Left renal pelvis (tissue), 4 donors: ENCODE measurements at places on chromosomes 2 and 18.

DNA sequence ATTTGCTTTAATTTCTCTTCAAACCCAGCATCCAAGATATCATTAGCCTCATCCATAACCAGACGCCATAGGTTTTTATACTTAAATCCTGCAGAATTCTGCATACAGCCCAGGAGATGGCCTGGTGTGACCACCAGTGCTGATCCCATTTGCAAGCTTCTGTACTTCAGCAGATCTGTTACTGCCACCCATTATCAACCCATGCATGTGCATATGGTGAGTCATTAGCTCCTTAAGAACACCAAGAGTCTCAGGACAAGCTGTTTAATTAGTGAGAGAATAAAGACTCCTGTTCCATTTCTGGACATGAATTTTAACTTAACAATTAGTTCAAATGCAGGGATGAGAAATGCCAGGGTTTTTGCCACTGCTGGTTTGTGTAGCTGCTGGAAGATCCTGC is 110.7 kb upstream of the TANK start:
- no peak for DNase-seq

- DNase-seq: no peak
These were observed 2.9 kb upstream of the CASP8 start for GRCh38 chr2:201257381-201257955.

GRCh38 chr18:50374220-50374752 is 560 bp upstream of the SKA1 start:
- no peak for DNase-seq

DNA sequence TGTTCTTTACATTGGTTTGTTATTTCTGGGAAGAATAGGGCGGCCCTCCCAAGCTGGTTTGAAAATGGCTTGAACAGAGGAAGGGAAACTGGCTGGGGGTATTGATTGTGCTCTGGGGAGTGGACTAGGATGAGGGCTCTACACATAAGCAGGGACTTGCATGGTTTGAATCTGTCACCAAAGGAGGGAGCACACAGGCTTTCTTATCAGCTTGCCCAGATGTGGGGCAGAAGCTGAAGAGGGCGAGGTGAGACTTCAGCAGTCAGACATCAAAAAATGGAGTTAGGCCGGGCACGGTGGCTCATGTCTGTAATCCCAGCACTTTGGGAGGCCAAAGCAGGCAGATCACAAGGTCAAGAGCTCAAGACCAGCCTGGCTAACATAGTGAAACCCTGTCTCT is 7.2 kb upstream of the RAB12 start:
- DNase-seq: no peak

- no peak for DNase-seq
These were observed 360.2 kb downstream of the ALK start for GRCh38 chr2:29561181-29561580.

DNA sequence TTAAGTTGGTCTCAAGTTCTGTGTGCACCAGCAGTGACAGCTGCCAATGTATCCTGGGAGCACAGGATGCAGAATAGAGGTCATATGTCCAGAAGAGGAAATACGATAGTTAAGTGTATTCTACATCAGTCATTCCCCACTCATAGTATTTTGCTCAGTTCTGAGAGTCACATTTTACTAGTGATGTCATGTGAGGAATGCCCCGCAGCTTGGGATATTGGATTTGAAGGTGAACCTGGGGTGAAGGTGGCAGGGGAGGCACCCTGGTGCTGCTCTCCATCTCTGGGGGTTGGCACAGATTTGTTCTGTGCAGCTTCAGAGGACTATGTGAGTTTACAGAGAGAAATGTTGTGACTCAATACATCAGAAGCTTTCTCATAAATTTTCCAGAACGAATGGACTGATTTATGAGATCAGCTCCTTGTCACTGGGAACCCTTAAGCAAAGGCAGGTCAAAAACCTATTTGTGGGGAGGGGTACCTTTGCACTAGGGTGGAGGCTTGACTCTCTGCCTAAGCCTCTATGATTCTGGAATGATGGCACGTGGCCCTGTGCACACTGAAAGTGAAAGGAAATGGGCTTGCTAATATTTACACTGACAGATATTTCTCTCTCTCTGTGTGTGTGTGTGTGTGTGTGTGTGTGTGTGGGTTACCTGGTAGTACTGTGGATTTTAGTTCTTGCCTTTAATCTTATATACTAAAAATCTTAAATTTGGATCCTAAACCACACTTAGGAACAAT is 95.9 kb downstream of the NEB start:
- no peak for DNase-seq

DNA sequence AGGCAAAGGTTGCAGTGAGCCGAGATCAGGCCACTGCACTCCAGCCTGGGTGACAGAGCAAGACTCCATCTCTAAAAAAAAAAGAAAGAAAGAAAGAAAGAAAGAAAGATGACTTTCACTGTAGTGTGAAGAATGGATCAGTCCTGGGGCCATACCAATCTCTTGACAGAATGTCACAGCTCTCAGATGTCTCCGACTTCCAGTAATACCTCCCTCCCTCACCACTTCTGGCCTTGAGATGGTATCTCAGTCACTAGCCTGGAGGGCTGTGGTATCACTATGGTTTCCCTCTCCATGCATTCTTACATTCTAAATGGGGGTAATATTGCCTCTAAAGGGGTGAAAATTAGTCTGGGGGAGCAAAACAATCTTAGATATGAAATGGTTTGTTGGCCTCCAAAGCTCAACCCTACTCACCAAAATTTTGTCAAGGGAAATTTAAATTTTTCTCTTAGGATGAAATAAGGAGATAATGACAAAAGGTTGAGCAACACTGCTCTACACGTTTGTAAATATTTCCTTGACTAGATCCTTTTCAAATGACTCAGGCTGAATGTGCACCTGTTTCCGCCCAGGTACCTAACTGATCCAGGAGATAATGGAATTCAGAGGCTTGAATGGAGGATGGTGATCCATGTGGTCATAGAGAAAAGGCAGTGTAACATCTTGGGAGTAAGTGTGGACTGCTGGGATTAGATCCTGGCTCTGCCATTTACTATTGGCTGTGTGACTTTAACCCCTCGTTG is 19.9 kb upstream of the SPRED2 start:
- DNase-seq: no peak

DNA sequence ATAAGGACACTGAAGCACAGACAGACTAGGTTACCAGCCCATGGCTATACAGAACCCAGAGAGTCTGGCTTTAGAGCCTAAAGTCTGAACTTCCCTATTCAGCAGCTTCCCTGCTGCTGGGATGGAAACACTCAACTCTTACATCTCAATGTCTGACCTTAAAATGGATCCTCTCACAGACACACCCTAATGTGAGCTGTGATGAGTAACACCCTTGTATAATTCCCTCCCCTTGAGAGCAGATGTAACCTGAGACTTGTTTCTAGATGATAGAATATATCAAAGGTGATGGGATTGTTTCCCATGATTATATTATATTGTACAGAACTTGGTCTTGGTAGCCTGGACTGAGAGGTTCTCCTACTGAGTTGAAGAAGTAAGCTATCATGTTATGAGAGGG is 577.1 kb upstream of the KLHL29 start:
- DNase-seq: no peak

GRCh38 chr2:188189356-188189755 is 102.3 kb upstream of the GULP1 start:
- DNase-seq: no peak

GRCh38 chr2:24861500-24861899 is 58.5 kb downstream of the ADCY3 start:
- no peak for DNase-seq

DNA sequence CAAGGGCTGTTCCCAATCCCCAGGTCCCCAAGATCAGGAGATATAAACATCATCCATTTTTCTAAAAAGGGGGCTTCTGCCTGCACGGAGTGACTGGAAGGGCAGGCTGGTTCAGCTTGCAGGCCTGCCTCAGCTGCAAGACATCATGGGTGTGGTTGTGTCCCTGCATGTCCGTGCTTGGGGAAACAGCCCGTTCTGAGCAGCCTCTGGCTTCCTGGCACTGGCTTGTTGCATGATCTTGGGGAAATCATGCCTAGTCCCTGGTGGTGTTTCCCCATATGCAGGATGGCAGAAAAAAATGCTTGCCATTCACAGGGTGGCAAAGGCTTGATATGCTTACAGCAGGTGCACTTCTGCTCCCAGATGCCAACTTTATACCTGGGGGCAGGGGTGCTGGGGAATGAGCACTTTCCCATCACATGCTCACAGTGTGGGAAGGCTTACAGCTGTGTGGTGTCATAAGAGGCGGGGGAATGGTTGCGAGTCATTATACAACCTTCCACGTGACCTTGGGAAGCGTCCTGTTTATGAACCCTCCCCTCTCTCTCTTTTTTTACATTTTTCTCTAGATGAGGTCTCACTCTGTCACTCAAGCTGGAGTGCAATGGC is 7.2 kb downstream of the PCARE start:
- no peak for DNase-seq

GRCh38 chr2:105455488-105456003 is 56.7 kb upstream of the FHL2 start:
- DNase-seq: no peak

GRCh38 chr2:18474700-18475099 is 85.8 kb downstream of the RDH14 start:
- no peak for DNase-seq

DNA sequence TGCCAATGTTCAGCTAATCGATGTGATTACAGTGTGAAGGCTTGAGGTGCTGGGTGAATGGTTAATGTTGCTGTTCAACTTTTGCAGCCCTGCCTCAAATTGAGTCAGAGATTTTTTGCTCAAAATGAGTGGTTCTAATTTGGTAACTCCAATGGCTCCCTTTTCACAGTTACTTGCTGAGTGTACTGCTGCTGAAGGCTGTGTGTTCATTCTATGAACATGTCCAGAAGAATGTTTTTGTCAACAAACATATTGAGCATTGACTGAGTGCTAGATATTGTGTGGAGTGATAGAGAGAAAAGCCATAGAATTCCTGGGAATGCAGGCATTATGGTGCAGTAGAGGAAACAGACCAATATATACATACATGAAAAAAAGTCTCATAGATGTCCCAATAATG is 39.0 kb upstream of the TCF4 start:
- no peak for DNase-seq

GRCh38 chr18:66457245-66457644 is 146.6 kb downstream of the CDH19 start:
- no peak for DNase-seq

DNA sequence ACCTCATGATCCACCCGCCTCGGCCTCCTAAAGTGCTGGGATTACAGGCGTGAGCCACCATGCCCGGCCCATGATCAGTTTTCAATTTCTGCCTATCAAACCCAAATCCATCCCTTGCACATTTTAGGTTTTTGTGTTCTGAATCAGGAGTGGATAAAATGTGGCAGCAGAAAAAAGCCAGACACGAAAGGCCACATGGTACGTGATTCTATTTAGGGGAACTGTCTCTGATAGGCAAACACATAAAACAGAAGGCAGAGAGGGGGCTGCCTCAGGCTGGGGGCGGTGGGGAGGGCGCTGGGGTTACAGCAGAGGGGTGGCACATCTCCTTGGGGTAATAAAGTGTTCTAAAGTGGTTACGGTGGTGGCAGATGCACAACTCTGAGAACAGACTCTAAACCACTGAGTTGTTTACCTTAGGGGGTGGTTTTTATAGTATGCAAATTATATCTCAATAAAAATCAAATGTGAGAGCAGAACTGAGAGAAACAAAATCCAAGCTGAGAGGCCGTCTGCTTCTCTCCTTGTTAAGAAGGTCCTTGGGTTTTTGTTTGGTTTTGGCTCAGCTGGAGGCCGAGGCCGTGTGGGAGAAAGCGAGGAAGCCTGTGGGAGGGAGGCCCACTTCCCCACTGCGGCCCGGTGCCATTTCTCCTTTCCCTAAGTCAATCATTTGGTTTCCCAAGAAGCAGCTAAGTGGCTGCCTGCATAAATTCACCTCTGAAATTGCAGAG is 78.0 kb downstream of the SOWAHC start:
- no peak for DNase-seq

- no peak for DNase-seq
These were observed 805.2 kb downstream of the SLC4A3 start for GRCh38 chr2:220432645-220433044.

GRCh38 chr2:118834901-118835745 is 12.3 kb downstream of the EN1 start:
- DNase-seq: no peak

- no peak for DNase-seq
These were observed 953 bp upstream of the HNRNPA3 start for GRCh38 chr2:177211576-177212105.

GRCh38 chr2:203811491-203812221 is 55.9 kb upstream of the CTLA4 start:
- no peak for DNase-seq

- no peak for DNase-seq
These were observed 258.1 kb upstream of the RAB12 start for GRCh38 chr18:8351161-8351560.

- DNase-seq: no peak
These were observed 321.0 kb downstream of the RND3 start for GRCh38 chr2:150166313-150167051.

DNA sequence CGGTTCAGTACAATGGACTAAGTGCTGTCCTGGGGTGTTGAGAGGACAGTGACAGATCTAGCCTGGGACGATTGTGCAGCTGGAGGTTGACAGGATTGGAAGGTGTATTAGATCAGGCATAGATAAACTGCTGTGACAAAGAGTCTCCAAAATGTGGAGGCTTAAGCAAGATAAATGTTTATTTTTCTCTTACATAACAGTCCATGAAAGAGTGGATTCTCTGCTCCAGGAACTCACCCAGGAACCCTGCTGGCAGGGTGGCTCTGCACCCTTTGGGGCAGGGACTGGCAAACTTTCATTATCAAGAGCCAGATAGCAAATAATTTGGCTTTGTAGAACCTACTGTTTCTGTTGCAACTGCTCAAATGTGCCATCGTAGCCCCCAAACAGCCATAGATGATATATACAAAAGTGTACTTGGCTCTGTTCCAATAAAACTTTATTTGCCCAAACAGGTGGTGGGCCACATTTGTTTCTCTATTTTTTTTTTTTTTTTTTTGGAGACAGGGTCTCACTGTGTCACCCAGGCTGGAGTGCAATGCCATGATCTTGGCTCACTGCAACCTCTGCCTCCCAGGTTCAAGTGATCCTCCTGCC is 9.7 kb downstream of the HRH4 start:
- DNase-seq: no peak

- DNase-seq: no peak
These were observed 33.6 kb downstream of the LYPD6 start for GRCh38 chr2:149363958-149364357.

DNA sequence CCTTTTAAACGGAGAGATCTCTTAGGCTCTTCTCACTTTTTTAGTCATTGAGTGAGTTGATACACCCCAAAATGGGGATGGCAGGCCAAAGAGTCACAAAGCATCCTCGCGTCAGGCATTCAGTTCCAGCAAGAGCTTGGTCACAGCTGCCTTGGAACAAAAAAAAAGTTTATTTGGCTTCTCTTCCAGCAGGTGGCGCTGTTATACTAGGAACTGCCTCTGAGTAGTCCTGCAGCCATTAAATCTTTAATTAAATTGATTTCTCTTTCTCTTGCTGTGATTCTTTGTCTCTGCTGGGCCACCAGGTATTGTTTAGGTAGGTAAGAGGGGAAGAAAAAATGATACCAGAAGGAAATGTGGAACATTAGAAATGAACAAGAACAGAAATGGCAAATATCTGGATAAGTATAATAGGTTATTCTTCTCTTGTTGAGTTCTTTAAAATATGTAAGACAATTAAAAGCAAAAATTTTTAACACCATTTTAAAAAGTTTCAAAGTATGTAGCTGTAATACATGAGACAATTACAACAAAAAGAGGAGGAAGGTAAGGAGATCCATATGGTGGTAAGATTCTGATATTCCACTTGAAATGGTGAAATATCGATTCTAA is 175.1 kb downstream of the GALNT1 start:
- peak; percentile 34 for DNase-seq
